ENCODE measurements at places on chromosomes 5 and 9.

DNA sequence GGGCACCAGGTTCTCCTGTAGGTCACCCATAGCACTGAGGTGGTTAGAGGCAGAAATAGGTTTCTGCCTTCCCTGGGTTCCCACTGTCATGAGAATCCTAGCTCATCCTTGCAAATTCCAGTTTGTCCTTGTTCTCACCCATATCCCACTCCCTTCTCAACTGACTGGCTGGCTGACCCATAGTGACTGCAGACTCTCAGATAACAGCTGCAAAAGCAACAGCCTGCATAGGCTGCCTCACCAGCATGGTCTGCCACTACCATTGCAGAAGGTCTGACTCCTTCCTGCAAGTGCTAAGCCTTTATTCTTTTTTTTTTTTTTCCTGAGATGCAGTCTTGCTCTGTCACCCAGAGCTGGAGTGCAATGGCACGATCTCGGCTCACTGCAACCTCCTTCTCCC lies 194.0 kb downstream of the SEMA6A start:
- no peak for DNase-seq

DNA sequence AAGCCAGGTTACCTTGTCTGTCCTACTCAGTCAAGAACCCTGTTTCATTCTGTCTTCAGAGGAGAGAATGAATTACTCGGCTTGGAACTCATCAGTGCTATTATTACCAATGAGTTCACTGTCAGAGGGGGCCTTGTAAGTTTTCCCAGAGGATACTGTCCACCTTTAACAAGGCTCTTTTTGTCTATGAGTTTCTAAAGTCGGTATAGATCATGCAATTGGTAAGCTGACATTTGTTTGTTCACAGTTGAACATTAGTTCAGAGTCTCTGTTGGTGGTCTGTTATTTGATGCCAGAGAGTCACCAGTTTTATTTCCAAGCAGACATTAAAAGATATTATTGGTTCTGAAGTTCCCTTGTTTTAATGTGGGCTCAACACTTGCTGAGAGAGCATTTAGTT lies 58.1 kb upstream of the DHFR start:
- no peak for DNase-seq

- DNase-seq = peak; percentile 23
Observed at GRCh38 chr5:146466521-146467349, 19.6 kb downstream of the TCERG1 start.

- peak; percentile 62 for DNase-seq
Observed at GRCh38 chr5:140258016-140258415, 44.9 kb downstream of the PFDN1 start.

DNA sequence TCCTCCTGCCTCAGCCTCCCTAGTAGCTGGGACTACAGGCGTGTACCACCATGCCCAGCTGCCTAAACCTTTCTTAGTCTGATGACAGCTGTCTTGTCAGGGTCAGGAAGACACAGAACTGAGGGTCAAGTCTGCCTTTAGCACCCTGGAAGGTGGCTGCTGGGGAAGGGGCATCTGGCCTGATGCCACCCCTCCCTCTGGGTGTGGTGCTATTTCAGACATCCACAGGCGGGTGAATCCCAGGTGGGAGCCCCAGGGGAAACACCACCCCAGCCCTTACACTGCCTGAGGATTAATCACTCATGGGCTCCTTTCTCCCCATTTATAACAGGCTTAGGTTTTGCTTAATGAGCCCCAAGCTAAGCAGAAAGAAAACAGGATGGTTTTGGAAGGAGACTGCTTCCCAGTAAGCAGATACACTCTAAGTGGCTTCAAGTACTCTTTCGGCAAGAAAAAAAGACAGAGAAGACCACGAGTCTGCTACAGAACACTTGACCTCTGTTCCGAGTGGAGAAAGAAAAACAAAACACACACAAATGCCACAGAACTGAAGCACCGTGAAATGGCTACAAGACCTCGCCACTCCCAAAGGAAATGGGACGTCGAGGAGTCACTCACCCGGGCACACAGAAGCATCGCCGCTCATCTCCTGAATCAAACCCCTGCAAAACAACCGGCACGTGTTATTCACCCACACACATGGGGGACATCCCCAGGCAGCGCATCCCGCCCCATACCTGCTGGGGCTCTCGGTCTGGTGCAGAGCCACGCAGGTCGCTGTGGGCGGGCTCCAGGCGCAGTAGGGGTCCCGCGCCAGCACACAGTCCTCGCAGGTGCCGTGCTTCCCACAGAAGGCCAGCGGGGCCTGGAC lies 62.4 kb downstream of the SECISBP2 start:
- no peak for DNase-seq

- DNase-seq = peak; percentile 9
Observed at GRCh38 chr5:62340392-62340791, 34.4 kb downstream of the KIF2A start.

- peak; percentile 53 for DNase-seq
Observed at GRCh38 chr5:134574521-134574920, 49.1 kb downstream of the JADE2 start.

GRCh38 chr5:952597-953271 lies 55.9 kb upstream of the NKD2 start:
- DNase-seq = no peak

DNA sequence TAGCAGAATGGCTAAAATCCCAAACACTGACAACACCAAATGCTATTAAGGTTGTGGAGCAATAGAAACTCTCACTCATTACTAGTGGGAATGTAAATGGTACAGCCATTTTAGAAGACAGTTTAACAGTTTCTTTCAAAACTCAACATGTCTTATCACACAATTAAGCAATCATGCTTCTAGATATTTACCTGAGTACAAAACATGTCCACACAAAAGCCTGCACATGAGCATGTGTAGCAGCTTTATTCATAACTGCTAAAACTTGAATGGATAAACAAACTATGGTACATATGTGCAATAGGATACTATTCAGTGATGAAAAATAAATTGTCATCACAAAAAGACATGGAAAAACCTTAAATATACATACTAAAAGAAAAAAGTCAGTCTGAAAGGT lies 31.5 kb downstream of the SLC25A46 start:
- DNase-seq = no peak

GRCh38 chr9:1732670-1733069 lies 282.5 kb upstream of the SMARCA2 start:
- no peak for DNase-seq

- peak; percentile 76 for DNase-seq
Observed at GRCh38 chr9:137411645-137412380, 11.1 kb downstream of the EXD3 start.

GRCh38 chr9:122132539-122132938 lies 27.0 kb downstream of the NDUFA8 start:
- no peak for DNase-seq

DNA sequence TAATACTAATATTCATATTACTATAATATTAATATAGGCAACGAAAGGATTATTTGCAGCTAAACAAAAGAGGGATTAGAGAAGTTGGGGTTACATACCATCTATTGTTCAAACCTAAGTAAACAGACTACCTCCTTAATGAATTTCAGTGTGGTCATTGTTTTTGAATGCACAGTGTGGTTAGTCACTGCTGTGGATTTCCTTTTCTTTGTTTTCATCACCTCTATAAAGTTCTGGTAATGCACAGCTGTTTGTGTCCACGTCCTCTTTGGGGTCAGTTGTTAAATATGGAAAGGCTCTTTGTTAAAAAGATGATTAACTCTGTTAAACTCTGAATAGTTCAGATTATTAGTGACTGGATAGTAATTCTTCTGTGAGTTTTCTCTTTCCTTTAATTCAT lies 233.6 kb downstream of the MAST4 start:
- DNase-seq = peak; percentile 15

DNA sequence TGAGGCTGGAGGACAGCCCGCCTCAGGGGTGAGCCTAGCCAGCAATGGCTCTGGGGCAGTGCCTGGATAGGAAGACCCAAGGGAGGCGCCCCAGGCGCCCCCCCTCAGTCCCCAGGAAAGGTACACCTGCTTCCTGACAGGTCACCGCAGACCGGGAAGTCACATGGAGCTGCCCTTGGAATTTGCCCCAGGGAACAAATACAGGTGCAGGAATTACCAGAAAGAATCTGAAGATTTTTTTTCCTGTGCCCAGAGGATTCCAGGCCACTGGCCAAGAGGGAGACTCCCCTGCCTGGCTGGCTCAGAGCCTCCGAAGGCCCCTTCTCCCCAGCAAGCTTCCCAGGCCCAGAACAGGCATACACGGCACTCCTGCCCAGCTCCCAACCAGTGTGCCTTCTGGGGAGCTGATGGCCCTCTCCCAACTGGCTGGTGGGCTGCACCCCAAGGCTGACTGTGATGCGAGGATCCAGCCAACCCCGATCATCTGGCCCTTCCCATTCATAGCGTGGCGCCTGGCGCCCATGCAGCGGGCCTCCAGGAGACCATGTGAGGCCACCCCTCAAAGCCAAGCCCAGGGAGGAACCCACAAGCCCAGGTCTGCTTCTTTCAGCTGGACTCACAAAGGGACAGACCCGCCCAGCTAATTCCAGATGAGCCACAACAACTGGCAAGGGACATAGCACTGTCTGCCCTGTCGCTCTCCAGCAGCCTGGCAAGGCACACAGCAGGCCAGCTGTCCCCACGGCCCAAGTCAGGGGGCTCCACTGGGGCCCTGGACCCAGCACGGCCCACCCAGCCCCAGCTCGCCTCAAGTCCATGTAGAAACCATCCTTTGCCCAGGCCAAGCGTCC lies 2.3 kb downstream of the TPRN start:
- no peak for DNase-seq

DNA sequence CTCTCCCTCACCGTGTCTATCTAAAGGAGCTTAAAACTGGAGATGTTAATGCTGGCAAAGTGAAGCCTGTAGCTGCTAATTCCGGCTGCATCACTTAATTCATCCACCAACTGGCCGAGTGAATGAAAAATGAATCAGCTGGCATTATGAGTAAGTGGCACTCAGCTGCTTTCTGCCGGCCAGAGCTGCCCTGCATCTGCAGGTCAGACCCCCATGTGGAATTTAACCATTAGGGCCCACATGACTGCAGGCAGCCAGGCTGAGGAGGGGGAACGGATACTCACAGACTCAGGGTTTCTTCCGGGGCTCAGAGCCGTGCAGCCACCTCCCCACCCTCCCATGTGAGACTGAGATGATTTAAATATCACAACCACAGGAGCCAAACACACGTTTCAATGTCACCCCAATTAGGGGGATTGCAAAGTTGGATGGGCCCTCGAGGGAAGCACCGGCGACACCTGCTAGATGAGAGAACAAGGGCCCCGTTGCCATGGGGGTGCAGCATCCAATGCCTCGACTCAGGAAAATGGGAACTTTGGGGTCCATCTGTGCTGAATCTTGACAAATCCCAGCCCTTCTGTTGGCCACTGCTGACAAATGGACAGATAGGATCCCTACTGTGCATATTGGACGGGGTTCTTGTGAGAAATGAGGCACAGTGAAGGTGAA lies 115.6 kb upstream of the ALDH1B1 start:
- no peak for DNase-seq

- peak; percentile 12 for DNase-seq
Observed at GRCh38 chr5:67435032-67435431, 238.4 kb upstream of the CD180 start.

GRCh38 chr5:90690307-90690706 lies 131.7 kb downstream of the ADGRV1 start:
- DNase-seq = no peak

- no peak for DNase-seq
Observed at GRCh38 chr9:137485343-137486140, 26.4 kb upstream of the NSMF start.

- DNase-seq = no peak
Observed at GRCh38 chr9:128190013-128190412, 1.4 kb downstream of the CIZ1 start.

GRCh38 chr5:160230686-160231527 lies 1.6 kb downstream of the FABP6 start:
- peak; percentile 35 for DNase-seq

DNA sequence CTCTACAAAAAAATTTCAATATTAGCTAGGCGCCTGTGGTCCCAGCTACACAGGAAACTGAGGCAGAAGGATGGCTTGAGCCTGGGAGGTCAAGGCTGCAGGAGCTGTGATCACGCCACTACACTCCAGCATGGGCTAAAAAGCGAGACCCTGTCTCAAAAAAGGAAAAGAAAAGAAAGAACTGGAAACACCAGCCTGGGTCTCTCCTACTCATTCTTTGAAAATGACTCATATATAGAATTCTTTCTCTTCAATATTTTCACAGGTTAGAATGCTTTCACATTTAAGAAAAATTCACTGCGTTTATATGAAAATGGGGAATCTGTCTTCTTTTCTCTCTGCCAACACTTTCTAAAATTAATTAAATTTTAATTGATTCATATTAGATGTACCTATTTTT lies 115.6 kb downstream of the TRPM6 start:
- no peak for DNase-seq

Measured in AG10803 (cell line).